ENCODE measurements at places on chromosomes 2 and 18.

- DNase-seq: no peak
Observed at GRCh38 chr18:6748241-6748640, 18.7 kb downstream of the ARHGAP28 start.

- no peak for DNase-seq
Observed at GRCh38 chr2:124888431-124888830, 863.3 kb downstream of the CNTNAP5 start.

GRCh38 chr2:1550658-1551316, 137.5 kb downstream of the TPO start:
- DNase-seq: peak; percentile 26

DNA sequence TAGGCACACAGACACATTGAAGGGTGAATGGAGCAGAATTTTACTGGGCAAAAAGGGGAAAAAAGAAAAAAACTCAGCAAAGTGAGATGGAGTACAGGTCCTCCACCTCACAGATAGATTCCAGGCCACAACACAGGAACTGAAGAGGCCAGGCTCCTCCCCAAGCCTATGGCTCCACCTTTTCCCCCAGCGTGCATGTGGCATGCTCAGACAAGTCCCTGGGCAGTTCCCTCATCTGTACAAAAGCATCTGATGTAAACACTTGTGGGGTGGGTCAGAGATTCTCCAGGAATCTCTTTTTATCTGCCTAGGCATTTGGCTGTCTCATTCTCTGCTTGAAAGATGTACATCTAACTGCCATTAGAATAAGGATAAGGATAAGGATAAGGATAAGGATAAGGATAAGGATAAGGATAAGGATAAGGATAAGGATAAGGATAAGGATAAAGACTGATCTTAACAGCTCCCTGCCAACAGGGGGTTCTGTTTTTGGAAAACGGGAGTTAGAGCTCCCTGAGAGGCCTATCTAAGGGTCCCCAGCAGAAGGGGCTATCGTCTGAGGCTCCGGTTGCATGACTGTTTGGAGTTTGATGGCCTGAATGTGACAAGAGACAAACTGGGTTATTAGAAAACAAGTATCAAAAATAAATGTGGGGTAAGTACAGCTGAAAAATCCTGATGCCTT, 17.2 kb upstream of the ASXL3 start:
- peak; percentile 54 for DNase-seq

DNA sequence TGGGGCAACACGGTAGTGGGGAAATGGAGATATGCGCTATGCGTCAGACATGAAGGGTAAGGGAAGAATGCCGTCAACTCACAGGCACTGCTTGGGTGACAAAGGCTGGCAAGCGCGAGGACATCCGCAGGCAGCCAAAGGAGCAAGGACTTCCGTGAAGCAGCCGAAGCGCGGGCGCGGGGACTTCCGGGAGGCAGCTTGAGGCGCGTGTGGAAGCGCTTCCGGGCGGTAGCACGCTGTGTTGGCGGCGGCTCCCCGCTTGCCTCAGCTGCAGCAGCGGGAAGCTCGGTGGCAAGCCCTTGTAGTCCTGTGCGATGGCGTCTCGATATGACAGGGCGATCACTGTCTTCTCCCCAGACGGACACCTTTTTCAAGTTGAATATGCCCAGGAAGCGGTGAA, at the start of gene PSMA8:
PSMA8 (plus strand) TSS at position 218 of the 400 bp plus-strand sequence; CDS start at position 315, 97 bp downstream.
- no peak for DNase-seq

- DNase-seq: peak; percentile 48
Observed at GRCh38 chr2:235217846-235218245, 266.0 kb downstream of the SH3BP4 start.

- DNase-seq: no peak
Observed at GRCh38 chr2:21754164-21754788, 630.5 kb downstream of the TDRD15 start.

DNA sequence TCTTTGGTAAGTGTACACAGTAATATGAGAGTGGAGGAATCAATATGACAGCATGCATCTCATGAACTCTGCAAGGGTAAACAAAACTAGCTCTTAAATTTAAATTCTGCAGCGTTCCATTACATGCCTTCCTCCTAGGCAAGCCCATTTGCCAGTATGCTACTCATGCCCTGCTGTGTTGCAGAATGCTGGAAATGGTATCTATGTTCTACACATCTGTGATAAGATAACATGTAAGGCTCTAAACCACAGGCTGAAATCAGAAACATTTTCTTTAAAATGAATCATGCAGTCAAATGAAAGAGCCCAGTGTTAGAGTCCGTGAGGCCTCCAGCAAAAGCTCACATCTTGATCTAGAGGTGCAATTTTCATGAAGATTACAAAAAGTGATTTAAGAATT, 112.8 kb upstream of the FN1 start:
- no peak for DNase-seq

DNA sequence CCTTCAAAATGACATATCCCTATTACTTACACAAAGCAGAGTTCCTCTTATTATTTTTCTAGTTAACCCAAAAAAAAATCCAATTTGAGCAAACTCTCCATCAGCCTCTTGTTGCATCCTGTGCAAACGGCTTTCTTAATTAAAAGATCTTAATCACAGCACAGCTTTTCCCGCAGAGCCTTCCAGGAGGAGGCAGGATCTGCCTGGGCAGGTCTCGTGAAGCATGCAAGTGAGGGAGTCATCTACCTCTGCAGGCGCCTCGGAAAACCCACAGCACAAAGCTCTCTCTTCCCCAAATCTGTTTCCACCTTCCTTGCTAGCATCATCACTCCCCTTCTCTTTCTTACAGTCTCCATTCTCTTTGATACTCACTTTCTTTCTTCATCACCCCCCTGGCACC, 100.4 kb downstream of the EN1 start:
- no peak for DNase-seq

All from fibroblast of mammary gland (primary cell).